ENCODE measurements at places on chromosomes 16 and 17. TPM values are rescaled to one million over a fixed set of nuclear protein-coding genes. Genes with fewer than 3 reads are reported as not detected.

The CCL16 gene
- not detected for total RNA-seq

The KRTAP3-1 gene
- not detected for total RNA-seq

The ZDHHC1 gene
- total RNA-seq: 2.3 TPM

The ZNF423 gene
- 4.7 TPM for total RNA-seq

The UBALD2 gene
- total RNA-seq: 2.8 TPM

- DNase-seq: no peak
Measured at GRCh38 chr16:76932541-76933211, 258.3 kb upstream of the MON1B start.

DNA sequence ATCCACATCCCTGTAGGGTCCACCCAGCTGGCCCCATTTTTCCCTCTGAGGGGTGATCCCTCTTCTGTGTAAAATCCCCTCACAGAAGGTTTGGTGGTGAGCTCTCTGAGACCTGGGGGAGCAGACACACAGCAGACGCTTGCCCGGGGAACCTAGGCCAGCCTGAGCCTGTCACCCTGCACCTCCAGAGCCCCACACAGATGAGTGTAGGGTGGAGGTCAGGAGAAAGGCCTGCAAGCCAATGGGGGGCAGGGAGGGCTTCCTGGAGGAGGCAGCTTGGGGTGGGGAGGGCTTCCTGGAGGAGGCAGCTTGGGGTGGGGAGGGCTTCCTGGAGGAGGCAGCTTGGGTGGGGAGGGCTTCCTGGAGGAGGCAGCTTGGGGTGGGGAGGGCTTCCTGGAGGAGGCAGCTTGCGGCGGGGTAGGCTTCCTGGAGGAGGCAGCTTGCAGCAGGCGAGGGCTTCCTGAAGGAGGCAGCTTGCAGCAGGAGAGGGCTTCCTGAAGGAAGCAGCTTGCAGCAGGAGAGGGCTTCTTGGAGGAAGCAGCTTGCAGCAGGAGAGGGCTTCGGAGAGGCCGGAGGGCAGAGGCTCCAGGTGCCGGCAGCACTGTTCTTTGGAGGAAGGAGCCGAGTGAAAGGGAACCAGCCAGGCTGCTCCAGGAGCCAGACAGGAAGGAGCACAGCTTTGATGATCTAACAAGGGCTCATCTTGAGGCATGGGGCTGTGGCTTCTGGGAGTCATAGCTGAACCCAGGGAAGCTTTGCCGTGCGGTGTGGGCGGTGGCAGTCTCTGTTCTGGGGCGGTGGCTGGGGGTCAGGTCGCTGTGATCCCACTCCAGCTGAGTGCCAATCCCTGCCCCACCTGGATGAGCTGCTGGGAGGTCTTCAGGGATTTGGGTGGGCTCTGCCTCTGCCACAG is 83.7 kb upstream of the ZNF469 start:
- no peak for DNase-seq

DNA sequence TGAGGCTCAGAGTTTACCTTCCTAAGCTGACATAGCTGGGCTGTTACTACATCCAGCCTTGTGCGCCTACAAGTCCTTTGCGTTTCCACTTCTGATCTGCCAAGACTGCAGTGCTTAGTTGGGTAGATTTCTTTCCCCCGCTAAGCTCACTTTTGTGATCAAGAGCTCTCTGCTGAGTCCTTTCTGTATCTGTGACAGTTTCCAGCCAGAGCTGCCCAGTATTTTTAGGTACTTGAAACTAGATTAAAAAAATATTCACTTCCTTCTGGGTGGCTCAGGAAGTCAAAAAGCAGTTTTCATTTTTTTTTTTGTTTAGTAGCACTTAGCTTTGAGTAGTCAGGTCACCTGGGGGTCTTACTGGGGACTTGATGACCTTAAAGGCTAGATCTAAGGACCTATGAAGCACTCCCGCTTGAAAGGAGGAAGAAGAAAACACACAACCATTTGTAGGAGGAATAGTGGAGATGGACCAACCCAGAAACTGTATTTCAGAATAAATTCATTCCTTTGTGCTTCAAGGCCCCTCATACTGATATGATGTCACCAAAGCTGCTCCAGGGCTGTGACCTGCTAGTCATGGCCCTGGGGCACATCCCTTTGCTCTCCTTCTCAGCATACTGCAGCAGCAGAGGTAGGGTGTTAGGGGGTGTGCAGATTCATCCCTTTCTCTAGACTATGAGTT is 75.6 kb upstream of the HNF1B start:
- DNase-seq: no peak

DNA sequence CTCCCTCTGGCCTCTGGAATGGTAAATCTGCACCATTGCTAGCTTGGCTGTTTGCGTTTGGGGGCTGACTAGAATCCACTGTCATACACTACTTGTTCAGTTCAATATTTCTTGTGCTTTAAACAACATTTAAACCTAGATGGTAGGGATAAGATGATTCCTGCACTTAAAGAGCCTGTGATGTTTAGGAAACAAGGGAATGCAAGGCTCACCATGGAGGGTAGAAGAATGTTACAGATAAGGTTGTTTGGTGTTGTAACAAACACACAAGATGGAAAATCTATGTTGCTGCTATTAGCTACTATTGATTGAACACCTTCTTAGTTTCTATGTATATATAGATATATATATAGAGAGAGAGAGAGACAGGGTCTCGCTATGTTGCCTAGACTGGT is 31.4 kb downstream of the YPEL2 start:
- DNase-seq: no peak

- no peak for DNase-seq
Measured at GRCh38 chr17:42087736-42088705, 10.3 kb downstream of the ZNF385C start.

DNA sequence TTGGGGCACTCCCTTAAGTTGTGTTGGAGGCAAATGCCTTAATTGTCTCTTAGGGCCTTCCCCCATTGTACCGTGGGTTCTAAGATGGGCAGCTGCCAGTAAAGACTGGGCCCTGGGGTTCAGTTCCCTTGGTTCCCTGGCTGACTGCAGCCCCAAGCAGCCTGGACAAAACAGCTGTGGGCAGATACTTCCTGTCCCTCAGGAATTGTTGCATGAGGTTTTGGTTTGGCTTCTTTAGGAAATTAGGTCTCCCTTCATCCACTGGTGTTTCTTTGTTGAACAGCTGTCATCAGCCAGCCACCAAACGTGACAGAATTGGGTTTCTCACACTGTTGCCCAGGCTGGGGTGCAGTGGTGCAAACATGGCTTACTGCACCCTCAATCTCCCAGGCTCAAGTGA is 42.0 kb upstream of the ETV4 start:
- no peak for DNase-seq

DNA sequence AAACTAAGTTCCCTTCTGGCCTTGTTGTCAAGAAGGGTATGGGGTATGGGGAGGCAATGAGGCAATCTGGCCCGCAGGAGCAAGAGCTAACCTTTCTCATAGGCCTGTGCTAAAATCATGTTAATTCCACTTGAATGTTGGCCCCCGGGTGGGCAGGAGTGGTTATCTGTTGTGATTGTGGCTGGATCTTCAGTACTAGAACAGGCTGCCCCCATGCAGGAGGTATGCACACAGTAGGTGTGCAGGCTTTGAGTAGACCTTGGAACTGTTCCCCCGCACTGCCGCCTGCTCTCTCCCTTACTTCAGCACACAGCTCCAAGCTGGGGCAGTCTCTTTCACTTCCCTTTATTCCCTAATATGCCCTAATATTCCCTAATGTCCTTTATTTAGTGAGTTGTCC is 52.4 kb upstream of the TANGO6 start:
- DNase-seq: no peak

DNA sequence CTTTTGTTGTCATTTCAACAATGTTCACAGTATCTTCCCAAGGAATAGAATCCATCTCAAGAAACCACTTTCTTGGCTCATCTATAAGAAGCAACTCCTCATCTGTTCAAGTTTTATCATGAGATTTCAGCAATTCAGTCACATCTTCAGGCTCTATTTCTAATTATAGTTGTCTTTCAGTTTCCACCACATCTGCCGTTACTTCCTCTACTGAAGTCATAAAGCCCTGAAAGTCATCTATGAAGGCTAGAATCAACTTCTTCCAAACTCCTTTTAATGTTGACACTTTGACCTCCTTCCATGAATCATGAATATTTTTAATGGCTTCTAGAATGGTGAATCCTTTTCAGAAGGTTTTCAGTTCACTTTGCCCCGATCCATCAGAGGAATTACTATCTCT is 102.1 kb downstream of the CDH13 start:
- DNase-seq: no peak

DNA sequence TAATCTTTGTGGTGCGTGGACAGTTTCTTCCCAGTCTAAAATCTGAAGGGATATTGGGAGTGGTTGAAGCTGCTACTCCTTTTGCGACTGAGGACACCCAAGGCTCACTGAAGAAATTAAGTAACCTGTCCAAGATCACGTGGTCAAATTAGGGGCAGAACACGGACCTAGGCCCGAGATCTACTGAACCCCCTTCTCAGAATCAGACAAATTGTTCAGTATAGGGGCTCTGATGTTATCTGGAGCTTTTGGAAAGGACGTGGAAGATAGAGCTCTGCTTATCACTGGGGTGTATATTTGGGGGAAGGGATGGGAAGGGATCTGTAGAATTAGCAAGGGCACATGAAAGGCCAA is 857 bp downstream of the TANGO6 start:
- no peak for DNase-seq

DNA sequence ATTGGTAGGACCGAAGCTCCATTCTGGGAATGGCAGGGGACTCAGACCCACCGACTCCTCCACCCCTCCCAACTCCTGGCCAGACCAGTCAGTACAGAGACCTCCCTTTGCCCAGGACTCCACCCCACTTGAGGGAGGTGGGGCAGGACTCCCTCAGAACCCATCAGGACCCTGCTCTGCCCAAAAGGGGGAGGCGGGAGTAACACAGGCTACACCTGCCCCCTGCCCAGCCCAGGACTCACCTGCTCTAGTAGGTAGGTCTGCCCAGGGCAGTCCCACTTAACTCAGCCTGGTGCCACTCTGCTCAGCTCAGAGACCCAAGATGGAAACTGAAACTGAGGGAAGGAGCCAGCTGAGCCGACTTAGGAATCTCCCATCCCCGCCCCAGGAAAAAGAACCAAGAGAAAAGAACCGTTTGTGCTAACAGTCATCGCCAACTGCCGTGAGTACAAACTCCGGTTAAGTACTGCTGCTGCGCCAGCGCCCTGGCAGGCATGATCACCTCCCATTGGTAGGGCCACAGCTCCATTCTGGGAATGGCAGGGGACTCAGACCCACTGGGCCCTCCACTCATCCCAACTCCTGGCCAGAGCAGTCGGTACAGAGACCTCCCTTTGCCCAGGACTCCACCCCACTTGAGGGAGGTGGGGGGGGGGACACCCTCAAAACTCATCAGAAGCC is 503 bp downstream of the DHX58 start:
- DNase-seq: peak; percentile 52

GRCh38 chr16:85593494-85594221 is 19.5 kb upstream of the GSE1 start:
- DNase-seq: no peak

GRCh38 chr17:48558057-48558830 is 13.3 kb upstream of the HOXB2 start:
- DNase-seq: no peak

GRCh38 chr17:29933379-29933778 is 3.4 kb upstream of the SSH2 start:
- DNase-seq: no peak
